ENCODE measurements at places on chromosomes 4 and X.

DNA sequence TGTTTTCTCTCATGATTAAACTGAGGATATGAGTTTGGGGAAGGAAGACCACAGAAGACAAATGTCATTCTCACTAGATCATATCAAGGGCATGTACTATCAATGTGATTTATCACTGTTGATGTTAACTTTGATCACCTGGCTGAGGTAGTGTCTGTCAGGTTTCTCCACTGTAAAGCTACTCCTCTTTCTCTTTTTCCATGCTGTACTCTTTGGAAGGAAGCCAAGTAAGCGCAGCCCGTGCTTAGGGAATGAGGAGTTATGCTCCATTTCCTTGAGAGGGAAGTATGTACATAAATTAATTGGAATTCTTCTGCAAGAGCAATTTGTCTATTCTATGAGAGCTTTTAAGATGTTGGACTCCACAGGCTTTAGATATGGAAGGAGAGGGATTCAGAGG, 4.0 kb upstream of the KANTR start:
- DNase-seq = no peak

DNA sequence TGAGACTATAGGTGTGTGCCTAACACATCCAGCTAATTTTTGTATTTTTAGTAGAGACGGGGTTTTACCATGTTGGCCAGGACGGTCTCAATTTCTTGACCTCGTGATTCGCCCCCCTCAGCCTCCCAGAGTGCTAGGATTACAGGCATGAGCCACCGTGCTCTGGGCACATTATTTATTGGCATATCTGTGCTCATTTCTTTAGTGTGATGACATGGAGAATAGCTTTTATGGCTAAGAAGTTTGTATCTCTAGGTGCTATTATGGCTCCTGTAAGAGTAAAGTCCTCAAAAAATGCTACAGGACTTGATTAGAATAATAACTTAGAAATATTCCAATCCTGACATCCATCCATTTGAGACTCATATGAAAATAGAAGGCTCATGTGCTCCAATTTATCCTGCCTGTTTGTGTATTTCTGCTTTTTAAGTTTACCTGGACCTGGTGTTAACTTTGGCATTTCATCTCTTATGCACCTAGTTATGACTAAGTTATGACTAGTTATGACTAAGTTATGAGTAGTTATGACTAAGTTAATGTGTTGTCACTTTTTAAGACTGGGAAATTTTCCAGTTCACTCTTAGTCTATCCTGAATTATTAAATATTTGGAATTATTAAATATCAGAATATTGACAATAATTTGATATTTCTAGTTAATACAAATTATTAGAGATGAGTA, 36.4 kb upstream of the UNC5C start:
- no peak for DNase-seq

DNA sequence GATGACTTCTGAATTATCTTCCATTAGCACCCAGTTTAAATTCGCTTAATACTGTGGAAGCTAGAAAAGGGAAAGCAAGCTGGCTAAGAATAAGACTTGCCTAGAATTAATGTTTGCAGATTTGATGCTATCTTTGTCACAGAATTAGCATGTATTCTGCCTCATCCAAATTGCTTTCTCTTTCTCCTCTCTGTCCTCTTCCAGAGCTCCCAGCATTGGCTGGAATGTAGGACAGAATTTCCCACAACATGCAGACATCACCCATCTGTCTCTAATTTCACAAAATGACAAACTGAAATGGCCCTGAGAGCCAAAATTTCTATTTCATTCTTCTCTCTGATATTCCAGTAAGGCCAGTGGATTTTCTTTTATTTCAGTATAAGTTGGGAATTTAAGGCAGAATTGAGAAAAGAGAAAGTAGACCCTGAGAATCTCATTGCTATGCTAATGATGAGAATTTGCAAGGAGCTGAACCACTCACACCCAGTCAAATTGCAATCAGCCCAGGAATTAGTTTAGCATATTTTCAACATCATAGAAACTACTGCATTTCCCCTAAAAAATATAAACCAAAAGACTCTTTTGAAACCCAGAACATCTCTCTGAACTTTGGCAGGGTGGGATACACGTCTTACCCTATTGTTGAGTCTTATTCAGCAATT, 188.8 kb downstream of the RCHY1 start:
- no peak for DNase-seq

- no peak for DNase-seq
These were observed 41.5 kb downstream of the ANK2 start for GRCh38 chr4:113090954-113091353.

DNA sequence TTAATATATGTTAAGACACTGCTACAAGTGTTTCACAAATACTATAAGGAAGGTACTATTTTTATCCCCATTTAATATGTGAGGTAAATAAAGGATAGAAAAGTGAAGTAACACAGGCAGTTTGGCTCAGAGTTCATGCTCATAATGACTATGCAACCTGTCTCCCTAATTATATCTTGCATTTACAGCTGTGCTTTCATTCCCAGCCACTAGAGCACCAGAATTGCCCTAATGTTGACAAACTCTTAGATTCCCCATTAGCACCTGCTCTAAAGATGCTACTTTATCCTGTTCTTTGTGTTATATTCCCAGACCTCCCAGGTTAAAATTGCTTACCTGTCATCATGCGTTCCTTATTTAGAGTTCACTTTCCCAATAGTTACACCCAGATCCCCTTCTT, 833.6 kb downstream of the CCSER1 start:
- DNase-seq = no peak

GRCh38 chr4:89298788-89299152, 8.8 kb downstream of the GPRIN3 start:
- no peak for DNase-seq

DNA sequence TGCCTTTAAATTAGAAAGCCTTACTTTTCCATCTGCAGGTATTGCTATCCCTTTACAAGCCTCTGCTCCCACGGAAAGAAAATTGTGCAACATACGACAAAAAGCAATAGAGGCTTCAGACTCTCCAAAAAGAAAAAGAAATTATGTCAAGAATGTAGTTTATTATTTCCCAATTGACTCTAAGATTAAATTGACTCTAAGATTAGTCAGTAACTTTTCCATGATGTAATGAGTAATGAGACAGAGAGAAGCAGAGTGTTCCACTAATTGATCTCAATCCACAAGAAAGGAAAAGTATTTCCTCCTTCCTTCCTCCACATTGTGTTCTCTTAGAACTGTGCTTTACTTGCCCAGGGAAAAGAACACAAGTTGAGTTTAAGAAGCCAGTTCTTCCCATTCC, 345.7 kb upstream of the HS3ST1 start:
- DNase-seq = no peak

- DNase-seq = peak; percentile 10
These were observed 609 bp downstream of the REPS2 start for GRCh38 chrX:16946971-16947562.

GRCh38 chr4:74543983-74544382, 99.0 kb downstream of the AREG start:
- DNase-seq = no peak

DNA sequence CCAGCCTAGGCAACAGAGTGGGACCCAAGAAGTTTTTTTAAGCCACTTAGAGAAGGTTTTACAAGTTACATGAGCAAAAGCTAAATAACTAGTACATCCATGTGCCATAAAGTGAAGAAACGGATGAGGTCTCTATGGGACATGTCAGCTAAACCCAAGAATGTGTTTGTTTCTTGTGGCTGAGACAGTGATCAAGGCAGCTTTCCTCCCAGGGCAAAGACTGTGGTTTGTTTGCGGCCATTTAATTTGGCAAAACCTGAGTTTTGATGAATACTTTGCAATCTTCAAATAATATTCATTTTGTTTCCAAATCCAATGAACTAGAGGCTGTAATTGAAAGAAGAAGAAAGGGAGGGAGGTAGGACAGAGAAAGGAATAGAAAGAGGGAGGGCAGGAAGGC, 44.9 kb upstream of the SLC2A9 start:
- no peak for DNase-seq

- no peak for DNase-seq
These were observed at the start of gene ZFP42 for GRCh38 chr4:187995322-187996207. ZFP42 (plus strand) TSS chr4:187995771; CDS start chr4:188002808, 7,037 bp downstream.

GRCh38 chrX:34631479-34632220, 25.4 kb downstream of the TMEM47 start:
- no peak for DNase-seq

DNA sequence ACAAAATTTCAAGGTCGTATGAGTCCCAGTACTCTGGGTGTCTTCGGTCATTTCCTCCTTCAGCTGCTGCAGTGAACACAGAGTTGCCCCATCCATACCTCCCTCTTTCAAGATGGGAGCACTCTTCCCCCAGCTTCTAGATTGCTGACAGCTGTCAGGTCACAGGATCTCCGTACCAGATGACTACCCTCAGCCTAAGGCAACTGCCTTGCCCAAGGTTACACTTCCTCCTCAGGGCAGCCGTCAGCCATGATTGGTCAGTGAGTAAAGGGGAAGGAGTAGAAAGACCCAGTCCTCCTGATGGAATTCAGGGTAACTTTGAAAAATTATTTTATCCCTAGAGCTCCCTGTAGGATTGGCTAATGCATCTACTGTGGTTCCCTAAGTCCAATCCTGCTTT, 81.6 kb downstream of the NAF1 start:
- DNase-seq = no peak

DNA sequence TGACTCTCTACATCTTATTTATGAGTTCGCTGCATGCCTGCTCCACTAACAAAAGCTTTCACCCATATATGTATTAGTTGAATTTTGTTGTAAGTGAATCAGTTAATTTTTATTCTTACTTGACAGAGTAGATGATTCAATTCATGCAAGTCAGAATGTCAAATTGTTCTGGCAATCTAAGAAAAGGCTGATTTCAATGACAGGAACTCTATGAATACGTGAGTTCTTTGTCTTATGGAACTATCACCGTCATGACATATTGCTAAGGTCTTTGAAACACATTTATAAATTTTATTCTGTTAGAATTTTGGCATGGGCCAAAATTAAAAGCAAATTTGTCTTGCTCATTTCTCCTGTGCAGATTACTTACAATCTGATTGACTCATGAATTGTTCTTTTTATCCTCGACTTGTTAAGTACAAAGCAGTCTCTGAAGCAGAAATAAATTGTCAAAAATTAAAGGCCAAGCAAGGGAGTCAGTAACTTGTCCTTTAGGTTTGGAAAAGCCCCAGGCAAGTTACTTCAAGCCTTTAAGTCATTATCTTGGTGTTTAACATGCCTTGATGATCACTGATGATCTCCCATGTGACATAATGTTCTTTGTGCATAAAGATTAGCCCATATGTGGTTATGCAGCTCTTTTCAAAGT, 89.0 kb upstream of the GC start:
- no peak for DNase-seq

DNA sequence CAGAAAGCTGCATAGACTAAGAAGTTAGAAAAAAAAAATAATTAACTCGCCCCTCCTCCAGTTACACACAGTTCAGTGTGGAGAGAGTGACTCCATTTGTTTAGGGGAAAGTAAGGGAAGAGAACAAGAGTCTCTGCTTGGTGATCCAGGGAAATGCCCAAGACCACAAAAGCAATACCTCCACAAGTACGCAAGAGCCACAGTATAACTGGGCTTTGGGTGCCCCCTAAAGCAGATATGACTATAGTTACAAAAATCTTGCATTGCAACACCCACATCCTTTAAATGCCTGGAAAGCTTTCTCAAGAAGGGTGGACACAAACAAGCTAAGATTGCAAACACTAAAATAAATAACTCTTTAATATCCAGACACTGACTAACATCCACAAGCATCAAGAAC, 164.2 kb upstream of the NRK start:
- DNase-seq = no peak

- peak; percentile 46 for DNase-seq
These were observed 6.0 kb downstream of the HMGN5 start for GRCh38 chrX:81195712-81196111.

DNA sequence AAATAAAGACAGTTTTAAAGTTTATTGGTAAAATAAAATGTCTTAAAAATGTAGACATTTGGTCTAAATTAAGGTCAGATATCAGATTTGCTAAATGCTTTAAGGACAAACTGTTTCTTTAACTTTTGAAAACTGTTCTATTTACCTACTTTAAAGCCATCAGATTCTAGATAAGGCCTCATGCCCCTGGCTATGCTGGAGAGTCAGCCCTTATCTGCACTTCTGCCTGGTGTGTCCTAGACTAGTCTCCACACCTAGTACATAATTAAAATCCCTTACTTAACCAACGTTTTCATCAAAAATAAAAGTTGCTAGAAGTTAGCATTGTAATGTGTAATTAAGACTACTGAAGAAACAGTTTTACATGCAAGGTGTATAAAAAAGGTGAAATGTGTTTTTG, 25.6 kb downstream of the HSD17B11 start:
- no peak for DNase-seq

GRCh38 chr4:64889906-64890610, 480.8 kb upstream of the TECRL start:
- DNase-seq = no peak

DNA sequence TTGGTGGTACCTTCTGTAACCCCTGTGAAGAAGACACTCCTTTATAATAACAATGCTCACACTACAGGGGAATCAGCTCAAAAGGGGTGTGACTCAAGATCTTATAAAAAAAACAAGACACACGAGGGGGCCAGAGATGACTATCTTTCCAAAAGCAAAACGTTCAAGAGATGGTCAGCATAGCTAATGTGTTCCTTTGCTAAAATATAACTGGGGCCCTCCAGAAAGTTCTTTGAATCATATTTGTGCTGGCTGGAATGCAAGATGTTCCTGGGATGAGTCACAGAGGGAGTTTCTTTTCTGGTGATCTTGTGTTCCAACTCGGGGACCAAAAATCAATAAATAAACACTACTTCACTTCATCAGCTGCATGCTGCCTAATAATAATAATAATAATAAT, 46.5 kb downstream of the RAI2 start:
- no peak for DNase-seq

GRCh38 chr4:140042634-140043033, 111.3 kb downstream of the MAML3 start:
- no peak for DNase-seq

DNA sequence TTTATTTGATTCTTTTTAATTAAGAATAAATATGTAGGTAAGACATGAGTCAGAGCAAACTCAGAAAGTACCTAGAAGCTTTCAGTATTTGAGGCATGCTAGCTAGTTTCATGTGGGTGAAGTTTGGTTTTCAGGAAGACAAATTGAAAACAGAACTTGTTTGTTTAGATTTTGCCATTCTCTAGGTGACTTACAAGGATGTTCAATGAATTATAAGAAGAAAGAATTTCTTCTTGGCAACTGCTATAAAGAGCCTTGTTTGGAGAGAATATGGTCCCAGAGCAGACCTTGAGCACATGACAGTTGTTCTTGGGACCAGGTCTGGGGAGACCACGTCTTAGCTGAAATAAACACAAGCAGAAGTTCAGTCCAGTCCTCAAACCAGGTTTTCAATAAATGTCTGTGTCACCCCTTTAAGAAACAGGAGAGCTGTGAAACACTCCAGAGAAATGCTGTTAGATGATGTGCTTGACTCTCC, 38.0 kb upstream of the IL21 start:
- DNase-seq = no peak

GRCh38 chr4:173057442-173057841, 111.2 kb upstream of the GALNT7 start:
- DNase-seq = no peak

DNA sequence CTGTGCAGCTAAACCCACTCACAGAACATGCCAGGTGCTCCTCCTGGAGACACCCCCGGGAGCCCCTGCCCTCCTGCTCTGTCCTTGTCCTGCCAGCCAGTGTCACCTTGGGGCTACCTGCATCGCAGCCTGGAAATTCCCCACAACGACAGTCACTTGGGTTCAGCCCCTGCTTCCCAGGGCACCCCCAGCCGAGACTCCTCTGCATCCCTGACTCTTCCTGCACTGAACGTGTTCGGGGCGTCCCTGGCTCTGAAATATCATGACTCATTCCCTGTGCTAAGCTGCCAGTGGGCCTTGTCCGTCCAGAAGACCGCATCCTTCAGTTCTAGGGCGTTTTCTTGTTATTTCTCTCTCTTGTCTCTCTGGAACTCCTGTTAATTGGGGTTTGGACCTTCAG, 5.8 kb downstream of the CFAP99 start:
- DNase-seq = no peak
